Kidney (tissue), 22 donors: ENCODE measurements at places on chromosomes 2 and 18.

GRCh38 chr2:209830722-209831465 is 59.3 kb downstream of the UNC80 start:
- DNase-seq, result no peak

DNA sequence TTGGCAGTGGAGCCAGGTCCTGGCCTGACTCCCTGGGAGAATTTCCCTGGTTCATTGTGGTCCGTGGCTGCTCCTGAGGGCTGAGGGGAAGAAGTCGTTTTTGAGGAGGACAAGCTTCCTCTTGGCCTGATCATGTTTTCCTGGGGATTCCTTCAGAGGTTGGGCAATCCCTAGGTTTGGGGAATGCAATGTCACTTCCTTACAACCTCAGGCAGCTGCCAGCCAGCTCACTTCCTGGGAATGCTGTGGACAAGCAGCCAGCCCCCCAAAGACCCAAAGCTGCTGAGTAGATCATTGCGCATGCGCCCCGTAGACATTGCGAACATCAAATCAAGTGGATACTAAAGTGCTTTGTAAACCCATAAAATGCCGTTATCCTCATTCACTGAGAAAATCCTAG is 7.7 kb upstream of the DNMT3A start:
- DNase-seq, result no peak

DNA sequence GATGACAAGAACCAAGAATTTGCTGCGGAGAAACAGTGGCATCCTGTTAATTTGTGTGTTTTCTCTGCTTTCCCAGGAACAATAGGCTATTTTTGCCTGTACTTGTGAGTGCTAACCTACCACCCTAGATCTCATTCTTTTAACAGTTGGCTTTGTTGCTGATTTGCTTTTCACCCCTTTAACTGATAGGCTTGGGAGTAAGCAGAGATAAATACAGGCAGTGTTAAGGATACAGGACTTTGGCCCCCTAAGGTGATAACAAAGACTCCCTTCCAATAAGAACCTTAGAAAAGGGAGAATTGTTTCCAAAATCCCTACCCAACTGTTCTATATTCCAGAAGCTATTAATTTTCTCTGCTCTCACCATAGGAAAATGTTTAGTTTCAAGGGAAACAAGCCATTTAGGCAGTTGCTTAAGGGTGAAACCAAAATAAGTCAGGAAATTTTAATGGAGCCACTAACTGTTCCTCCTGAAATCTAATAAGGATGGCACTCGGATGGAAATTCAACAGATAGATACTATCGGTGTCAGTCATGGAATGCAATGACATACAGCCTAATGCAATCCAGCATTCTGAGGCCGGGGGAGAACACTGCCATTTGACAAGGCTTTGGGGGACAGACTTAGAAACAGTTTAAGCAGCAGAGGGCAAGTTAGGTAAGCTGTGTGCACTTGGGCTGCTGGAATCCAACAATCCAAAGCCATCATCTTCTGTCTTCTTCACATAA is 238.8 kb downstream of the RNF152 start:
- DNase-seq, result no peak

DNA sequence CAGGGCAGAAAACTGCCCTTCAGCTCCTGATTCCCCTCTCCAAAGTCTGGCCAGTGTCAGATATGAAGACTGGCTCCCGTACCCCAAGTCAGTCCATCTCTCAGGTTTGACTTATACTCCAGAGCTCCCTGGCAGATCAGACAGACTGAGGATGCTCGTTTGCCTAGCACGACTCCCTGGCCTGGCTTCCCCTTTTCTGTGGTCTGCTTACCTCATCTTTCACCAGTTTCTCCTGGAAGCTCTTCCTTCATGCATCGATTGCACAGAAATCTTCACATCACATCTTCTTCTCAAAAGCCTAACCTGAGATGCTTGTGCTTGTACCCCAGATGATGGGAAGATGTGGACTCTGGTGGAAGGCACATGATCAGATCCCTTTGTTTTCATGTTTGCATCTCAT is 387.9 kb upstream of the POU3F3 start:
- DNase-seq, result no peak

GRCh38 chr18:13572148-13572547 is 154.2 kb downstream of the FAM210A start:
- DNase-seq, result no peak
